ENCODE measurements at places on chromosomes 5 and 9.

- DNase-seq: peak; percentile 75
These were observed at the start of gene CCDC152 for GRCh38 chr5:42756606-42757601. CCDC152 (plus strand) TSS chr5:42756818; CDS start chr5:42759122, 2,304 bp downstream.

DNA sequence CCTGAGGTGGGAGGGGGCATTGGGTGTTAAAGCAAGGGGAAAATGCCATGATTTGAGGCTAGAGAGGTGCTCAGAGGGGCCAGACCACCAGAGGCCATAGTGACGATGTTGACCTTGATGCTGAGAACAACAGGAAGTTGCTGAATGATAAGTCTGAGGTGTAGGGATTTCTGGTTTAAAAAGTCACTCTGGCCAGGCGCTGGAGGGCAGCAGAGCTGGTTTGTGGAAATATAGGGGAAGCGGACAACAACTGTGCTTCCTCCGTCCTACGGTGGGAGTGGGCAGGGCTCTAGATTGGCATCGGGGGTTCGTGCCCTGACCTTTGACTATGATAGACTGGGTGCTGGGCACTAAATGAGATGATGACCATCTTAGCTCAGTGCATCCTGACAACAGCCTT, 44.7 kb downstream of the STOM start:
- no peak for DNase-seq

DNA sequence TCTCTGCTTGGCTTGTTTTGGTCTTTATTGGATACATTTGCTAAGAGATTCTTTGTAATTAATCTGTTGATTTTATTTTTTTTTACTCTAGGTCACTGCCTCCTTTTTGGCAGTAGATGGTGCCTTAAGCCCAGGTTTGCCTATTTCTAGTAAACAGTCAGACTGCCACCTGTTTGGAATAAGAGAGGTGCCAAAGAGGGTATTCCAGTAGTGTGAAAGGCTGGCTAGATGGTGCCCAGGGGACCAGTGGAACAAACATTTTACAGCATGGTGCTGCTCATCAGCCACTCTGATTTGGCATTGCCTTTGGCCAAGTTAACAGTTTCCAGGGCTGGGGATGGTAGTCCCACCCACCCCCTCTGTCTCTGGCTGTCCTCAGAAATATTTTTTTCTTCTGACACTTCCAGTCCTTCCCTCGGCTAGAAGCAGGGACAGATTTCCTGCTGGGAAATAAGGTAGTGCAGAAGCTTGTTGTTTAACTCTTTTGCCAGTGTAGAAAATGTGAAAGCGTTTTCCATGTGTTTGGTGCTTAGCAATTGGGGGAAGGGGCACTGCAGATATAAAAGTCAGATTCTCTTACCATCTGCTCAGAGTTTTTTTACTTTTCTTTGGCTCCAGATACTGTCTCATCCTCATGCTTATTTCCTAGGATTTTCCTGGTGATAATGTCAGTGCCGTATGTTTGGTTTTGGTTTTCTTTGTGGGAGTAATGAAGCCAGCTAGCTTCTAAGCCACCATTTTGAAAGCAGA, 36.6 kb upstream of the FBXL7 start:
- DNase-seq: no peak

DNA sequence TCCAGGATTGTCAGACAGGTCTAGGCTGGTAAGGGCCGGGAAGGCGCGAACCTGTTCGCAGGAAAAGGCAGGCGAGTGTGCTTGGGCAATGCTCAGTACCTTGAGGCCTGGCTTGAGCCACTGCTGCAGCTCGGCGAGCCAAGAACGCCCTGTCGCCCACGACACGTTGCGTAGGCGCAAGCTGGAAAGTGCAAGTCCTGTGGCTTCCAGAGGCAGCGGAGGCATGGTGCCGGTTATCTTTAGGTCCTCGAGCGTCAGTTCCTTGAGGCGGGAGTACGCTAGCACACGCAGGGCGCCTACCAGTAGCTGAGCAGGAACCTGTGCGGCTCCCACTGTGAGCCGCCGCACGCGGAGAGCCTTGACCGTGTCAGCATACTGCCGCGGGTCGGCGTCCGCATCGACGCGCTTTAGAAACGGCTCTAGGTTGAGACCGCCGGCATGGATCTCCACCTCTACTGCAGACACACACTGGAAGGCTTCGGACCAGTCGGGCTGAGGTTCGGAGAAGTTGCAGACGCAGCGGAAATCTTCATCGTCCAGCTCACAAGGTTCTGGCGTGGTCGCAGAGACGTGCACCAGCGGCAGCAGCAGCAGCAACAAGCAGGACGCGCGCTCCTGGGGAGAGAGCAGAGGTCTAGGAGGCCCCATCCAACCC, 482 bp downstream of the CD14 start:
- DNase-seq: peak; percentile 81

GRCh38 chr9:137311171-137311985, 9.3 kb upstream of the NRARP start:
- peak; percentile 14 for DNase-seq

DNA sequence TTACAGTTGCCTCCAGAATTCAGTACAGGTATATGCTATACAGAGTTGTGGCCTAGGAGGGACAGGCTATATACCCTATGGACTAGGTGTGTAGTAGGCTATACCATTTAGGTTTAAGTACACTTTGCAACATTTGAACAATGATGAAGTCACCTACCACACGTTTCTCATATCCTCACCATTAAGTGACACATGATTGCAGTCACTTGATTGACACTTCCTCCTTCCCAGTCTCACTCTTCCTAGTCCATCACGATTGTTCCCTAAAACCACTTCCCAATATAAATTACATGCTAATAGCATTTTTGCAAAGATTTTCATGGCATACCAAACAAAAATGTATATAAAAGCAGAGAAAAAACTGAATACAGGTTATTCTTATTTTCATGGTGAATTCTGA, 312.2 kb downstream of the EPB41L4A start:
- DNase-seq: no peak

GRCh38 chr5:17401470-17402288, 96.4 kb upstream of the TAF11L2 start:
- DNase-seq: peak; percentile 38

DNA sequence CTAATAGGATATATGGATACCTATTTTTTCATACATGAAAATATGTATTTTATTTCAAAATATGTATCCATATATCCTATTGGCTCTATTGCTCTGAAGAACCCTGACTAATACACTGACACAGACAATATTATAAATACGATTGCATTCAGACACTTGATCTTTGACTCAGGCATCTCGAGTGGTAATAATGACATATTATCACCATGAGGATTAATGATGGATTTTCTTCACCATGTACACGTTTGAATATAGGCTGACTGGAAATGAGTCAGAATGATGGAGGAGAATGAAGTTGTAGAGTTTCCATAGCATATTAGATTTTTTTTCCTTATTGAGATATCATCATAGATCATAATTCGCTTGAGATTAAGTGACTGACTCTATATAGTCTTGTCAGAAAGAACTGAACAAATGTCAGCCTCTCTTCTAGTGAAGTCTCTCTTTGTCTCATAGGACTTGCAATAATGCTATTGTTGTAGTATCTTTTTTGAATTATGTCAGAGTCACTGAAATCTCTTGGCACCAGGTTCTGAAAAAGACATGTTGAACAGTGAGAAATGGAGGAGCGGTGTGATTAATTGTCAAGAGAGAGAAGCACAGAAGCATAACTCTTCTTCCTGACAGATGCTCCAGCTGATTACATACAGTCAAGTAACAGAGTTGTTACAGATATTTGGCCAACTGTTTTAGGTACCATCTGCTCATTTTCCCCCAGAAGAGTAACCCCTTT, 41.4 kb upstream of the SLCO6A1 start:
- no peak for DNase-seq

- DNase-seq: no peak
These were observed 5.6 kb upstream of the SPARC start for GRCh38 chr5:151692312-151692711.

- peak; percentile 71 for DNase-seq
These were observed 142.3 kb downstream of the SMARCA2 start for GRCh38 chr9:2157277-2158110.

All from retina (tissue), 1 donor.